Calu3 (cell line): ENCODE measurements at places on chromosomes 4 and X.
A peak's percentile ranks its signal among the peaks of the same experiment; 100 is the strongest.

GRCh38 chr4:55397520-55398321, 2.0 kb downstream of the TMEM165 start:
- DNase-seq = no peak

DNA sequence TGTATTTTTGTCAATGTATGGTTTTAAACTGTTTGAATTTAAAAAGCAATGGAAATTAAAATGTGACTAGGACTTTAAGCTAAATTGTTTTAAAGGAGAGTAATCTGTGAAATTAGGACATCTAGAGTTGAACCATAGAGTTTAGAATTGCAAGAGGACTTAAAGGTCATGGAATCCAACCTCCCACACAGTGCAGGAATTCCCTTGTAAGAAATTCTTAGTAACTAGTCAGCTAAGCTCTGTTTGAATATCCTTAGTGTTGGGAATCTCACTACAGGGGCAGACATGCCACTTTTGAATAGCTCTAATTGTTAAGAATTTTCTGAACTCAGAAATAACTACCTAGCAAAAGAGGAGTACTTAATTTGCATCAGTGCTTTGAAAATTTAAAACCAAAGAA, 292.9 kb downstream of the IL1RAPL1 start:
- DNase-seq = no peak

GRCh38 chr4:24319387-24319786, 265.0 kb downstream of the DHX15 start:
- no peak for DNase-seq

GRCh38 chrX:20479896-20480295, 213.2 kb upstream of the RPS6KA3 start:
- no peak for DNase-seq

DNA sequence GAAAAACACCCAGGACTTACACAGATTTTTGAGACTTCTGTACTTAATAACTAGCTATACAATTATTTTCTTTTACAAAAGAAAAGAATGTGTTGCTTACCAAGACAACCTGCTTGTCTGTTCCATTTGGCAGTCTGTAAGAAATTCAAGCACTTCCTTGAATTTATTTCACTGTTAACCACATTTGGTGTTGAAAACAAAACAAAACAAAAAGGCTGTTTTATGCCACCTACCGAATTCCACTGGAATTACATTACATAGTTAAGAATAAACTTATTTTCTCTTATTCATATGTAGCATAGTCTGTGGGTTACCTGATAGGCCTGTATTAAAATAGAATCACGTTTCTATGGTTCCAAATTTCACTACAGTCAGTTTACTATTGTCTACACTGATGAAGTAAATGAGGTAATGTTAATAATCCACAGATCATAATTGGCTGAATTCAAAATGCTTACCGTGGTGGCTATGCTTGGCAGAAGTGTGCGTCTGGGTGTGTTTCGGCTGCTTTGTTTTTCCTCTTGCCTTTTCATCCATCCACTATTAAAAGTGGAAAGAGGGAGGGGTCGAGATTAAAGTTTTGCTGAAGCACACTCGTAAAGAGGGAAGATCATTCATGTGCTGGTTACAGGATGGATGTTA, at the start of gene TLR1:
Gene TLR1, minus strand, starts transcription at position 138 of the 642 bp plus-strand sequence. CDS start 5,960 bp downstream, outside the sequence.
- DNase-seq = no peak

- no peak for DNase-seq
Observed at GRCh38 chr4:11587797-11588196, 159.1 kb upstream of the HS3ST1 start.

- DNase-seq = no peak
Observed at GRCh38 chrX:101958139-101958538, 26.3 kb upstream of the ZMAT1 start.

GRCh38 chr4:115873048-115873447, 759.6 kb upstream of the NDST4 start:
- no peak for DNase-seq

- no peak for DNase-seq
Observed at GRCh38 chr4:38866973-38867477, 581 bp upstream of the FAM114A1 start.

GRCh38 chr4:972651-973424, 531 bp downstream of the DGKQ start:
- peak; percentile 20 for DNase-seq

- DNase-seq = peak; percentile 19
Observed at GRCh38 chr4:91502365-91502764, 801.4 kb upstream of the GRID2 start.

- DNase-seq = no peak
Observed at GRCh38 chr4:110508827-110509710, 33.1 kb downstream of the ENPEP start.

DNA sequence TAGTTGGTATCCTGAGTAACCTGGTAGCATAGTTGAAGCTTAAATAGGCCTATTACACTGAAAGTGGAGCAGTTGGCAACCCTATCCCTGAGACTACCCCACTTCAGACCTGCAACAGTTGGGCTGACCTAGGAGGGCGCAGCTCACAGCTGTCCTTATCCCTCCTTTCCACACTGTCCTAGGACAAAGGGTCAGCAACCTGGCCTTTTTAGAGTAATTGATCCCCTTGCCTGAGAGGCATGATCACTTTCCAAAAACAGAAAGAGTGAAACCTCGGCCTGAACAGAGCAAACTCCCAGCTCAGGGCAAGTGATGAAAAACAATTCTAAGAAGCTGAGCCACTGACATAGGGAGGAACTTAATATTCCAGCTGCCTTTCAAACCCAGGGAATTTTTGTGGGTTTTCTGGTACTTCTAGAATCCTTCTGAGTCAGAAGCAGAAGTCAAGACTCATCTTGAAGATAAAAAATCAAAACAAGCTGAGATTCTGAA, 94.9 kb upstream of the MYOZ2 start:
- DNase-seq = no peak

DNA sequence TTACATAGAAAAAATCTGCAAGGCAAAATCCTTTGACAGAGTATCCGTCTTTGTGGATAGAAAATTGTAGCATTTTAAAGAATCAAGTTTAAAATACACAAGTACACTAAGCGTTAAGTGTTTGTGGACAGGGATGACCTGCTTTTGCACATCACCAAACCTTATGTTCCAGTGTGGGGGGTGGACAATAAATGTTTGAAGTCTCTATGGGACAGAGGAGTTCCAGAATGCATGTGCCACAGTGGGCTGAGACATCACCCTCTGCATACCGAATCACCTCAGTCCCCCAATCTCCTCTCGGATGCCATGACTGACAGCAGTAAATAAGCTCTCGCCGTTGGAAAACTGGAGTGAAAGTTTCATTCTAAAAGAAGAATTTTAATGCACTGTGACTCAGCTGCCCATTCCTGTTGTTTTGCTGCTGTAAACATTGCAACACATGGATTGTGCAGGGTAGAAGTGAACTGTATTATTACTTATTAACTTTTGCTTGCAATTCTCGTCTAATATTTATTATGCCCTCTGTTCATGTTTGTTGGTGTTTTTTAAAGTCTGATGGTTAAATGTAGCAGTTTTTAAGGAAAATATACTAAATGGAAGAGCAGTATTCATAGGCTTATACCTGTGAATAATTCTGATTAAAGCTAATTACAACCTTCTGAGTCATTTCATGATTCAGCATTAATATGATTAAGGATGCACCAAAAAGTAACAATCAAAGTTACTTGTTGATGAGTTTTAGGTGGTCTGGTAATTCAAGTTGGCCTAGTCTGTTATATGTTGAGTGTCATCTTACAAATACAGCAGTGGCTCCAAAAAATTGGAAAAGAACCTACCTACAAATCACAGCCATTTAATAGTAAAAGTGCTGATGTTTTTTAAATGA, 24.0 kb downstream of the CDKN2AIP start:
- no peak for DNase-seq

DNA sequence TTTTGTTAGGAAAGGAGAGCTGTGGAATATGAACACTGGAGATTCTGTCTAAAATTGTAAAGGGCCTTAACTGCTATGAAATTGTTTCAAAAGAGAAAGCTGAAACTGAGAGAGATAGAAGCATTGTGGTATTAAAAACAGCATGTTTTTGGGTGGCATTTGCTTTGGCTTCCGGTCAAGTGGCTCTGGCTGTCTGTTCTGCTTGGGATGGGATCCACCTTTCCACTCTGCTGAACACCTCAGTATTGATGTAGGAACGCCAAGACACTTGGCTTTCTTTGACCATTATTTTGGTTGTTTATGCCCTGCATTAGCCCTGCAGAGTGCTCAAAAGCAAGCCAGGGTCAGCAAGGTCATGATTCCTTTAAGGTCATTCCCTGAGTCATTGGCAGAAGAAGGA, 199.7 kb downstream of the SLC4A4 start:
- DNase-seq = no peak

DNA sequence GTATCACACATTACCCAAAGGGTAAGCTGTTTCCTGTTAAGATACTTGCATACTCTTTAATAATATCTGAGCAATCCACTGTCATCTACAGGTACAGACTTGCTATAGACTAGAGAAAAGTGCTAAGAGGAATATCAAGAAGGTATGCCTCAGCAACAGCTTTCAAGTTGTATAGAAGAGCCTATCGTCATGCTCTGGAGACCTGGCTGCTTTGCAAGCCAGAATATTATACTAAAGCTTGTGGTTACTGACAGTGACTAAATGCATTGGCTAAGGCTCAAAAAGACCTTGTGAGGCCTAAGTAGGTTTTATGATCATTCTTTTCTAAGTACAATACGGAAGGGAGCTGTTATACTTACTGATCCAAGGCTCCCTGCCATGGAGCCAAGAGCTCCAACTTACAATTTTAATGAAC, 11.3 kb downstream of the LAMP2 start:
- DNase-seq = no peak

DNA sequence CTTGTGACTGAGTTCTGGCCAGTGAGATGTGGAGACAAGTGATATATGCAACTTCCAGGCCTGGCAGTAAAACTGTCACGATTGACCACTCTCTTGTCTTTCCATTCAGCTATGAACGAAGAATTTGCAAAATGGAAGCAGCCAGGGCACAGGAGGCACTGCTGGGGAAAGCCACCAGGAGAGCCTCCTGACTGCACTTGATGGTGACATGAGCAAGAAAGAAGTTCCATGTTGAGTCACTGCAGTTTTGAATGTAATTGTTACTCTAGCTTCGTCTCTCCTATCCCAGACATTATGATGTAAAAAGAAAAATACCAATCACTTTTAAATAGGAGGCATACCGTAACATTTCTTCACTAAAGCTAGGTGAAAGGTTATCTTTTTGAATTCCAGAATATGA, 32.4 kb upstream of the ZCCHC4 start:
- DNase-seq = no peak

GRCh38 chr4:185695743-185696142, 116.3 kb downstream of the SORBS2 start:
- DNase-seq = no peak

GRCh38 chr4:94621491-94622080, 136.2 kb upstream of the BMPR1B start:
- DNase-seq = peak; percentile 27

- no peak for DNase-seq
Observed at GRCh38 chrX:104309169-104309568, 54.4 kb upstream of the ESX1 start.

DNA sequence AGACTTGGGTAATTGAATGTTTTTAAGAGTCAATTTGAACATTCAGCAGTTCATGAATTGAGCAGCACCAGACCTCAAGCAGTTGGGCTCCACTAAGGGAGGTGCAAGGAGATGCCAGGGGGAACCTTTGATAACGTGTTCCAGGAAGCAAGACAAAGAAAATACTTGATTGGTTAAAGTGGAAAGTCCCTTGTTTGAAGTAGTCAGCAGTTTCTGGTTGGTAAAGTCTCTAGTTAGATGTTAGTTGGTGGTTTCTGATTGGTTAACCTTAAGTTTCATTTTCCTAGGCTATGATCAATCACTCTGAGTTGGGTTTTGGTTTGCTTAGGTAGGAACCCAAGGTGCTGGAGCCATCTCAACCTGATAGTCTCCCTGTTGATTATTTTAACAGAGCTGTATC, 4.0 kb downstream of the HERC6 start:
- no peak for DNase-seq
